Daoy (cell line): ENCODE measurements at places on chromosomes 7 and 10. TPM values are rescaled to one million over a fixed set of nuclear protein-coding genes. Genes with fewer than 3 reads are reported as not detected.

The SPDYE11 gene
- not detected in 2 replicates for total RNA-seq

The RBM48 gene
- total RNA-seq, result 5.4 and 7.5 TPM in 2 replicates

The ZEB1 gene
- 11.3 and 14.9 TPM in 2 replicates for total RNA-seq

The HOXA11 gene
- total RNA-seq, result 7.7 and 8.2 TPM in 2 replicates

The CHST12 gene
- 6.3 and 7.6 TPM in 2 replicates for total RNA-seq

DNA sequence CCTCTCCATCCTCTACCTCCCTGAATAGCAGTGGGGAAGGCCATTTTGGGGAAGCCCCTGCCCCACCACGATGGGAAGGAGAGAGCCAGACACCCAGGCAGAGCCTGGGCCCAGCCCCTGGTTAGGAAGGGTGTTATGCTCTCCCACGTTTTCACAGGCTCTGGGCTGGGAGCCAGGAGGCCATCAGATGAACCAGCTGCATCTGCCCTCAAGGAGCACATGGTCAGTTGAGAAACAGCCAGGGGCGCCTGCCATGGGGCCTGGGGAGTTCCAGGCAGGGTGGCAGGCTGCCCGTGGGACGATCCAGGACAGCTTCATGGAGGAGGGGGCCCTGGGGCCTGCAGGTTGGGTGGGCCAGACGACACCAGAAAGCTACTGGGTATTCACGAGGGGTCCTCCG lies 47.5 kb downstream of the CAMK2B start:
- DNase-seq, result no peak

GRCh38 chr10:3911713-3912442 lies 126.9 kb upstream of the KLF6 start:
- DNase-seq, result no peak

DNA sequence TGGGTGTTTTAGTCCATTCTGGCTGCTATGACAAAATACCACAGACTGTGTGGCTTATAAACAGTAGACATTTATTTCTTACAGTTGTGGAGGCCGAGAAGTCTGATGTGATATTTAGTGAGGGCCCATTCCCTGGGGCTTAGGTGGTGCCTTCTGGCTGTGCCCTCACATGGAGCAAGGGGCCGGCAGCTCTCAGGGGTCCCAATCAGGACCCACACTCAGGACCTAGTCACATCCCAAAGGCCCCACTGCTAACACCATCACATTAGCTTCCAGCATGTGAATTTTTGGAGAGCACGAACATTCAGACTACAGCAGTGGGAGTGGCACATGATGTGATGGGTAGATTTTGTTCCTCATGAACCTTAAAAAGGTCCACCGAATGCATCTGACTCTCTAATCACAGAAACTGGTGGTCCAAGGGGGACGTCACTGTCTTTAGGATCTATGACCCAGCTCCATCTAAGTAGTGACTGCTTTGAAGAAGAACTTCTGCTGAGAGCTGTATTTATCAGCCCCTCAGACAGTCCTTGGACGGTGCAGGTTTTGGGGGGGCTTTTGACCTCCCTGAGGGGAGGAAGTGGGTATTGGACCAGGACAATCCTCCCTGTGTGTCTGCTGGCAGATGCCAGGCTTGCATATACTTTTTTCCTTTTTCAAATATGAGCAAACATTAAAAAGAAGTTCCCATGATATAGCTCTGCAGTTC lies 154.5 kb upstream of the ZNF32 start:
- no peak for DNase-seq

DNA sequence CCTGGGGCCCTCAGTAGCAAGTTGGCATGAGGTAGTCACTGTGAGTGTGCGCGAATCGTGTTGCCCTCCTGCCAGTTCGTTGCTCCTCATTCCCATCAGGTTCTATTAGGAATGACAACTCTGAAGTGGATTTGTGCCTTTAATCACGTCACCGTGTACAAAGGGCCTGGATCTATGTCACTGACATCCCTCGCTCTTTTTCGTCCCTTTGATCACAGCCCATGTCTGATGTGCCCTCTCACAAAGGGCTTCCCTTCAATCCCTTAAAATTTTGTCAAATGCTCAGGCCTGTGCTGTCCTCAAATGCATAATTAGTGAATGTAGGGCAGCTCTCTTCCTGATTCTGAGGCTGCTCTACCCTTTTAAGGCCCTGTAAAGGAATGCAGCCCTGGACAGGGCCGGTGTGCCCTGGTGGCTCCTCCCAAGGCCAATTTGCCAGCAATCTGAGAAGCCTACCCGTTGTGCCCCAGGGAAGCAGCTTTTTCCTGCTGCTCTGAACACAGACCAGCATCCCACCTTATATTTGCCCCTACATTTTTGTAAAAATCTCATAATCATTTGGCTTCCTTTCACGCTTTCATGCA lies 93.6 kb downstream of the TMEM178B start:
- DNase-seq, result no peak

DNA sequence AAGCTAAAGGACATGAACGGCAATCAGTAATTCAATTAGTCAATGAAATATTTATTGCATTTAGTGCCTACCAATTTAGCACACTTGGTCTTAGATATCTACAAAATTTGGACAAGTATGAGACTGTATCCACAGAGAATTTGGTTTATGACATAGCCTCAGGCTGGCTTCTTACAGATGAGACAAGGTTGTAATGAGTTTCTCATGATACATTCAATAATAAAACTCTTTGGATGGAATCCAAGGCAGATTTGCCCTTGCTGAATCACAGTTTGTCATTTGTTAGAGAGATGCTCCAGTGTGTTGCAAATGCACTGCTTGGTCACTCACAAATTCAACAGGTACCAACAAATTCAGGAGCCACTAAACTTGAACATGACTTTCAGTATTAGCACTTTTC lies 162.5 kb downstream of the GPR37 start:
- peak; percentile 19 for DNase-seq

DNA sequence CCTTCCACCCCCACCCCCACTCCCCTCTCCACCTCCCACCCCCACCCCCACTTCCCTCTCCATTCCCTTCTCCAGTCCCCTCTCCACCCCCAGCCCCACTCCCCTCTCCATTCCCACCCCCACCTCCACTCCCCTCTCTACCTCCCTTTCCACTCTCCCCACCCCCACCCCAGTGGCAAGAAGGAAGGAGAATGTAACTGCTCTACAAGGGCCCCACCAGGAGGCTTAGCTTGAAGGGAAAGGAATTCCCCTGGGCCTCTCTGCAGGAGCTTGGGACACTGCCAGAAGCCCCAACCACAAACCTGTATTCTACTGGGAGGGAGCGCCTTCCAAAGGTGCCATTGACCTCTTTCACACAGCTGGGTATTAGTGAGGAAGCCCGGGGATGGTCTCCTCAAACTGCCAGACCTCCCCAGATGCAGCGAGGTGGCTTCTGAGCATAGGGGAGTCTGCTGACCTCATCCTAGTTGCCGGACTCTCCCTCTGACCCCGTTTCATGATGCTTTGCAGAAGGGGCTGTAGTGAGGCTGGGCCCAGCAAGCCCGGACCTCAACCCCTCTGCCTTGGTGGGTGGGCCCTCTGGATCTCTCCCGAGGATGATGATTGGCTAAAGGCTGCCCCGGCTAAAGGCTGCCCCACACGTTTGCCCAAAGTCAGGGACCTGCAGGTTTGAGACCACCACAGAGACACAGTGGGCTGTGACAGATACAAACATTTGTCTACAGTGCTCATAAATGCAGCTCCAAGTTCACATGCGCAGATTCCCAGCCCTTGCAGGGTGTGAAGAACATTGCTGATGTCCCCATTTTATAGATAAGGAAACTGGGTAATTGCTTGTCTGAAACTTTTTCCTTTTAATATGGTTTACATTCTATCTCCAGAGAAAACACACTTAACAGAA lies 2.9 kb downstream of the DEPP1 start:
- peak; percentile 72 for DNase-seq

DNA sequence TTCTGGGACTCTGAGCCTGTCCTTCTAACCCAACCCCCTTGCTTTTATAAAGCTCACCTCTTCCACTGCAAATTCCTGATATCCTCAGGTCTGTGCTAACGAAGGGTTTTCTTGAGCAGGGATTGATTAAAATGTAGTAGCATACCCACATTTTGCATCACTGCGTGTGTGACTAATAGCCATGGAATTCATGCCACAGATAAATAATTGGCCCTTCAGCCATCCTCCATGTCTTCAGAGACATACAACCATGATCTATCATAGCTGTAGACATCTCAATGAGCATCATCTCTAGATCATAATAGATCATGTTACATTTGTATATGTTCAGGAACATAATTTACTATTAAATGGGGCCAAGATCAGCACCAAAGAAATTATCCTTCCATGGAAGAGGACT lies 990.3 kb downstream of the KCNMA1 start:
- DNase-seq, result no peak

- DNase-seq, result peak; percentile 71
Observed at GRCh38 chr10:119680650-119681081, 29.5 kb downstream of the BAG3 start.

DNA sequence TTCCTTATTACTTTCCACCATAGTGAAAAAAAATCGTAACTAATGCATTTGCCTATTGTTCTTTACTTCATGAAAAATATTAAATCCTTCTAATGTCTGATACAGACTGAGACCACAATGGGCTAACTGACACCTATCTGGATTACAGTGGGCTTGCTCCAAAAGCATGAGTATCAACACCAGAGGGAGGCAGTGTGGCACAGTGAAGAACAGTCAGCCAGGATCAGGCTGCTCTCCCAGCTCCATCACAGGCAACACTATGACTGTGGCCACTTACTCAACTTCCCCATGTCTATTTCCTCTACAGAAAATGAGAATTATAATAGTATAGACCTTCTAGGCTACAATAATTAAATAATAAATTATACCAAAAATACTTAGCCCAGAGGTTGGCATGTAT lies 97.2 kb downstream of the SLC25A13 start:
- DNase-seq, result peak; percentile 9

DNA sequence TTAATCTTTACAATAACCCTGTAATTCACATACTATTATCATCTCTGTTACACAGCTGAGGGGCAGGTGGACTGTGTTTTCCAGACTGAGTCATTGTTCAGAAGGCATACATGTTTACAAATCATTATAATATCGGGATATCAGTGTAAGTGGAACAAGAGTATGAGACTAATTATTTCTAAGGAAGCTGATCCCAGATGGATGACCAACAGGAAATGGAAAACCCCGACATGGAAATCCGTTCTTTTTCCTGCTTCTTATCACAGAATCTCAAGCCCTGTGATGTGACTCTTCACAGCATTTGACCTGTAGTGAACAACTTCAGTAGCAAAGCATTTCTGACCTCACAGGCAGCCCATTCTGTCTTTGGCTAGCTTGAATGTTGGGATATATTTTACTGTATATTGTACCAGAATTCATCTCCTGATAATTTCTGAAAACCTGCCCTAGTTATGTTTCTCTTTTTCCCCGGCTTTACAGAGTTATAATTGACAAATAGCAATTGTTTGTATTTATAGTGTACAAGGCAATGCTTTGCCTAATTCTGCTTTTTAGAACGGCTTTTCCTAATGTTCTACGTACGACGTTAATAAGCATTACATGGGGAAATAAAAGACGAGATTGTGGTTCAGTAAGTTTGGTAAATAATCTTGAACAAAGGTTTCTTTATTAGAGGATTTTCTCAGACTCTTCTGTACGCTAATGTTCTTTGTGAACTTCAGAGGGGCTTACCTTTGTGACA lies 78.6 kb upstream of the SYPL1 start:
- DNase-seq, result peak; percentile 25

GRCh38 chr7:960269-960871 lies 5.9 kb upstream of the ADAP1 start:
- DNase-seq, result no peak

DNA sequence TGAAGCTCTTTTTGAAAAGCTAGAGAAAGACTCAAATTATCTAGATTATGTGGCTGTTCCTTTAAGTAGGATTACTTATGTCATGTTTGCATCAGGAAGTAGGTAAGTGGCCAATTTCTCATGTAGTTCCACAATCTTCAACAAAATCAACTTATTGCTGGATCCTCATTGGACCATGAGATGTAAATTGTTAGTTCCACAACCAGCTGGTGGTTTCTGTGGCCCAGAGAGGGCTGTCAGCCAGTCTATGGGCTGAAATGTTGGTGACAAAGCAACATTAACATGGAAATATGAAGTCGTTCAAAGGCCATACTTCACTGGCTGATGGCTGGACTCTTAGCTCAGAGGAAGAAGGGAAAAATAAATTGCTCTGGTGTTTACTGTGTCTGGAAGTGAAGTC lies 157.9 kb downstream of the PLXDC2 start:
- DNase-seq, result no peak

GRCh38 chr7:101688995-101689907 lies 60.2 kb upstream of the MYL10 start:
- no peak for DNase-seq

DNA sequence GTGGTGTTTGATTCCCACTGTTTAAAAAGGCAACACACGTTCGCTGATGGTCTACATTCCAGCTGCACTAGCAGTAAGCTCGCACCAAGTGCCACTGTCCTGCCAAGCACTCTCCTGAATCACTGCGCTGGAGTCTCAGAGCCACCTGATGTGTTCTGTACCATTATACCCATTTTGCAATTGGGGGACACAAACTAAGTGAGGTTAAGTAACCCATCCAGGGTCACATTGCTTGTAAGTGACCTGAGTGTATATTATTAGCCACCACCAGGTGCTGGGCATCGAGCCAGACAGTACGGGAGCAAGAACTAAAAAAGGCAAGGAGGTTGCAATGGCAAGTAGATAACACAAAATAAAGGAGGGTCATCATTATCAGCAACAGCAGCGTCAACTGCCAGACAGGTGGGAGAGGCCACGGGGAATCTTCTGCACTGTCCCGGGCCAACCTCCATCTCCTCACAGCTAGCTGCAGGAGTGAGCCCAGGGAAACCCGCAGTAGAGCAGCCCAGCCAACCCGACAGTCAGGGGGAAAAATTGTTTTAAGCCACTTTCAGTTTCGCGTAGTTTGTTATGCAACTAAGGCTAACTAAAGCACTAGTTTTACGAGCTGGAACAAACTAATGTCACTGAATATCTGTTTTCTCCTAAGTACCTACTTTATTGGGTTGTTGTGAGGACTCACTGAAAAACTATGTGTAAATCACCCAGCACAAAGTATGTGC lies 712 bp upstream of the CPVL start:
- peak; percentile 44 for DNase-seq

- peak; percentile 64 for DNase-seq
Observed at GRCh38 chr7:149753375-149754233, 19.8 kb downstream of the ZNF467 start.
